ENCODE measurements at places on chromosomes 13 and 19. TPM values are rescaled to one million over a fixed set of nuclear protein-coding genes. Genes with fewer than 3 reads are reported as not detected.
A peak's percentile ranks its signal among the peaks of the same experiment; 100 is the strongest.

The KRTDAP gene
- total RNA-seq = not detected

The ZNF784 gene
- 3.0 TPM for total RNA-seq

The GTF2F2 gene
- 25.3 TPM for total RNA-seq

The NXNL1 gene
- not detected for total RNA-seq

The TRPC4 gene
- total RNA-seq = 10.5 TPM

- H3K27me3 ChIP-seq = no peaks in the 10 kb centered on the region
- no peak for DNase-seq
- no peak overlapping the region for H3K4me3 ChIP-seq
- no peak overlapping the region for H3K27ac ChIP-seq
- no peaks in the 10 kb centered on the region for H3K36me3 ChIP-seq
Measured at GRCh38 chr13:109209526-109209925, 576.9 kb downstream of the IRS2 start.

- H3K36me3 ChIP-seq = no peaks in the 10 kb centered on the region
- DNase-seq = peak; percentile 25
- H3K27ac ChIP-seq = no peak overlapping the region
- H3K4me1 ChIP-seq = peaks cover 15% of the 10 kb centered on the region
- H3K4me3 ChIP-seq = no peak overlapping the region
Measured at GRCh38 chr13:47119575-47120235, 222.9 kb upstream of the HTR2A start.

GRCh38 chr19:46221981-46222610 is 7.4 kb upstream of the IGFL1 start:
- H3K27me3 ChIP-seq = peaks cover 37% of the 10 kb centered on the region
- H3K4me3 ChIP-seq = no peak overlapping the region
- peak; percentile 90 for DNase-seq
- no peaks in the 10 kb centered on the region for H3K36me3 ChIP-seq

GRCh38 chr13:51843529-51843928 is 1.4 kb downstream of the TMEM272 start:
- no peak overlapping the region for H3K4me3 ChIP-seq
- H3K4me1 ChIP-seq = peaks cover 13% of the 10 kb centered on the region
- peaks cover 22% of the 10 kb centered on the region for H3K27me3 ChIP-seq
- no peaks in the 10 kb centered on the region for H3K36me3 ChIP-seq
- no peak overlapping the region for H3K27ac ChIP-seq

DNA sequence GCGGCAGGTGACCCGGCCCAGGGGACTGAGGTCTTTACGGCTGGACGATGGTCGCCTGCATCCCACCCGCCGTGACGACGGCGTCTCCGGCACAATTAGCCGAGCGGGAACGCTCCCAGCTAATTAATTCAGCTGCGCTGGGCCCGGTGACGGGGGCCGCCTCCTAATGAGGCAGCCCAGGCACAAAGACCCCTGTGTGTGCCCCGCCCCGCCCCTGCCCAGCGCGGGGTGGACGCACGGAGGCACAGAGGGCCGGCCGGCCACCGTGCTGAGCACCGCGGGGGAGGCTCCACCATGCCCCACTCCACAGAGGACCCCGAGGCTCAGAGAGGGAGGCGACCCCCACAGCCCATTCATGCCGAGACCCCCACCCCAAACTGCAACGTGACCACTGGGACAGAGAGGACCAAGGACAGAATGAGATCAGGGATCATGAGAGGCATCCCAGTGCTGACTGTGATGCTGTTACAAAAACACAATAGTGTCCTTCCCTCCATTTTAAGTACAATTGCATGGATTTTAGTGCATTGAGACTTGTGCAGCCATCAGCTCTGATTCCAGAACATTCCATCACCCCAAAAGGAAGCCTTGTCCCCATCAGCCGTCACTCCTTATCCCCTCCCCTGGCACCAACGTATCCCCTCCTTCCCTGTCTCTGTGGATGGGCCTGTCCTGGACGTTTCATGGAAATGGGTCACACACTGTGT is 17.0 kb downstream of the EFNA2 start:
- no peak overlapping the region for H3K4me3 ChIP-seq
- no peaks in the 10 kb centered on the region for H3K27me3 ChIP-seq
- no peaks in the 10 kb centered on the region for H3K36me3 ChIP-seq
- no peak overlapping the region for H3K27ac ChIP-seq
- no peak for DNase-seq

GRCh38 chr19:30148039-30148790 is 206.2 kb downstream of the URI1 start:
- no peaks in the 10 kb centered on the region for H3K36me3 ChIP-seq
- H3K27ac ChIP-seq = no peak overlapping the region
- no peak overlapping the region for H3K4me3 ChIP-seq
- no peaks in the 10 kb centered on the region for H3K27me3 ChIP-seq

GRCh38 chr19:33780251-33780650 is 16.4 kb upstream of the KCTD15 start:
- peaks cover 14% of the 10 kb centered on the region for H3K27me3 ChIP-seq
- H3K27ac ChIP-seq = no peak overlapping the region
- H3K4me1 ChIP-seq = peaks cover 18% of the 10 kb centered on the region
- no peak for DNase-seq

GRCh38 chr19:10817291-10818038 is 18.5 kb downstream of the TMED1 start:
- peaks cover 42% of the 10 kb centered on the region for H3K4me1 ChIP-seq
- no peaks in the 10 kb centered on the region for H3K27me3 ChIP-seq
- H3K36me3 ChIP-seq = peaks cover 23% of the 10 kb centered on the region
- H3K27ac ChIP-seq = peak overlapping the region; percentile 99
- peak overlapping the region; percentile 97 for H3K4me3 ChIP-seq

DNA sequence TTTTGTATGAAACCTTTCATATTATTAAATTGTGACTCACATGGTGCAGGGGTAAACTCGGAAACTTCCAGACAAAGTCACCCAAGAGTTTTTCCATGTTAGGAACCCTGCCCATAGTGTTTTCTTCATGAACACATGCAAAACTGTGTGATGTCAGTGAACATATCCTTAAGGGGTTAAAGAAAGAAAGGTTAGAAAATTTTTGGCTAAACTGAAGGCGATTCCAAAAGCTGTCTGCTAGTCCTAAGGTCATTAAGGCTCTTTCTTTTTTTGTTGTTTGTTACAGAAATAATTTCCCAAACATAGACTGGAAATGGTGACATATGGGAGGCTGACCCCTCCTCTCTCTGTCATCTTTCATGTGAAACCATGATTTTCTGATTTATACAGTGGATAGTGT is 271.9 kb downstream of the DNAJC15 start:
- peaks cover 12% of the 10 kb centered on the region for H3K4me1 ChIP-seq
- H3K27ac ChIP-seq = no peak overlapping the region
- H3K27me3 ChIP-seq = no peaks in the 10 kb centered on the region

GRCh38 chr19:6261883-6262282 is 17.9 kb downstream of the MLLT1 start:
- DNase-seq = no peak
- H3K4me3 ChIP-seq = no peak overlapping the region
- no peaks in the 10 kb centered on the region for H3K27me3 ChIP-seq

- H3K27me3 ChIP-seq = no peaks in the 10 kb centered on the region
- H3K4me3 ChIP-seq = no peak overlapping the region
- no peaks in the 10 kb centered on the region for H3K36me3 ChIP-seq
- H3K27ac ChIP-seq = no peak overlapping the region
Measured at GRCh38 chr19:4069331-4069959, 2.7 kb upstream of the ZBTB7A start.

DNA sequence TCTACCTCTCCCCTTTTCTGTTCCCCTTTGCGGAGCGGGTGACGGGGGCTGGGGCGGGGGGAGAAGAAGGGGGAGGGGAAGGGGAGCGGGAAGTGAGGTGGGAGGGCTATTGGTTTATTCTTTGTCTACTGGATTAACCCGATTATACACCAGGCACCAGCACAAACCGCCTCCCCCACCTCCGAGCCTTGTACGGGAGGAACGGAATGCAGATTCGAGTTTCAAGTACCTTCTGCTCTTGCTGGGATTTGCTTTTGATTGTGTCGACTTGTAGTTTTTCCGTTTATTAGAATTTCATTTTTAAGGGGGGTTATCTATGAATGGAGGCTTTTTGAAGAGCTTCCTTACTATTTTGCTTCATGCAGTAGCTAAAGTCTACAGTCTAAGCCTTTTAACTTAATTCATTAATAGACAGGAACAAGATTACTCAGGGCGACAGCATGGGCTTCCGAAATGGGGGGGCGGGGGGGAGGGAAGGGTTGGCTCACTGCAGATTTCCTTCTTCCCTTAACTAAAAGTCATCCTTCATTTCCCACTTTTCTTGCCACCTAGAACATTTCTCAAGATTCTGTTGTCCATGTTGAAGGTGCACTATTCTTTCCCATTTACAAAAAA is 937 bp upstream of the SPRY2 start:
- peak overlapping the region; percentile 100 for H3K4me3 ChIP-seq
- H3K4me1 ChIP-seq = no peaks in the 10 kb centered on the region
- peak overlapping the region; percentile 95 for H3K27ac ChIP-seq
- H3K27me3 ChIP-seq = no peaks in the 10 kb centered on the region
- peak; percentile 48 for DNase-seq
- peaks cover 4% of the 10 kb centered on the region for H3K36me3 ChIP-seq

DNA sequence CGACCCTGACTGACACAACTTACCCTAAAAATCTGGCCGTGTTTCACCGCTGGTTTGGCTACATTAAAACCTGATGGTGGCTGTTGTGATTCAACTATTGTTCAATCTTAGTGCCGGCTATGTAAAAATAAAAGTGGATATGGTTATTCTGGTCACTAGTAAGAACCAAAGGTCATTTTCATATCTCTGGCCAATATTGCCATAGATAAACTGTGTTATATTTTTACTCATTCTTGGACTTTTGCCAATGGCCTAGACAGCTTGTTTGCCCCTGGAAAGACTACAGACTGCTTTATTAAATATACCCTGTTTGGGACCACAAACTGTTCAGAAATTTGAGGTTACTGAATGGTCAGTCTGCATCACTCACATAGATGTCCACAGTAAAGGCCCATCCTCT is 258.5 kb upstream of the KLHL1 start:
- no peak for DNase-seq
- H3K27me3 ChIP-seq = no peaks in the 10 kb centered on the region
- no peak overlapping the region for H3K27ac ChIP-seq
- H3K4me3 ChIP-seq = no peak overlapping the region

DNA sequence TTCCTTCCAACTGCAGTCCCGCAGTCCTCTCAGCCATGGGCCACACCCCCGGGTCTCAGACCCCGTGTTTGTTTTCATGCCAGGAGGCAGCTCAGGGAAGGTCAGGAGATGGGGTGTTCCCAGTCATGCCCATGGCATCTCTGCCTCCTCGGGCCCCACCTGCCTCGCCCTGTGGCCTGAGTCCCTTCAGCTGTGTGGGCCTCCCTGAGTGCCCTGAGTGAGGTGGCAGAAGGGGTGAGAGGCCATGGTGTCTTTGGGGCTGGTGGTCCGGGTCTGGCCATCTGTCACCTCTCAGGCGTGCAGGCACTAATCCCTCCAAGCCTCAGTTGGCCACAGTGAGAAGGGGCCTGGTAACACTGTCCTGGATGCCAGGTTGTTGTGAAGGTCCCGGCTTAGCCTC is 10.9 kb upstream of the KDM4B start:
- no peaks in the 10 kb centered on the region for H3K27me3 ChIP-seq
- no peaks in the 10 kb centered on the region for H3K36me3 ChIP-seq
- no peak overlapping the region for H3K27ac ChIP-seq
- DNase-seq = no peak
- H3K4me3 ChIP-seq = no peak overlapping the region
- no peaks in the 10 kb centered on the region for H3K4me1 ChIP-seq

DNA sequence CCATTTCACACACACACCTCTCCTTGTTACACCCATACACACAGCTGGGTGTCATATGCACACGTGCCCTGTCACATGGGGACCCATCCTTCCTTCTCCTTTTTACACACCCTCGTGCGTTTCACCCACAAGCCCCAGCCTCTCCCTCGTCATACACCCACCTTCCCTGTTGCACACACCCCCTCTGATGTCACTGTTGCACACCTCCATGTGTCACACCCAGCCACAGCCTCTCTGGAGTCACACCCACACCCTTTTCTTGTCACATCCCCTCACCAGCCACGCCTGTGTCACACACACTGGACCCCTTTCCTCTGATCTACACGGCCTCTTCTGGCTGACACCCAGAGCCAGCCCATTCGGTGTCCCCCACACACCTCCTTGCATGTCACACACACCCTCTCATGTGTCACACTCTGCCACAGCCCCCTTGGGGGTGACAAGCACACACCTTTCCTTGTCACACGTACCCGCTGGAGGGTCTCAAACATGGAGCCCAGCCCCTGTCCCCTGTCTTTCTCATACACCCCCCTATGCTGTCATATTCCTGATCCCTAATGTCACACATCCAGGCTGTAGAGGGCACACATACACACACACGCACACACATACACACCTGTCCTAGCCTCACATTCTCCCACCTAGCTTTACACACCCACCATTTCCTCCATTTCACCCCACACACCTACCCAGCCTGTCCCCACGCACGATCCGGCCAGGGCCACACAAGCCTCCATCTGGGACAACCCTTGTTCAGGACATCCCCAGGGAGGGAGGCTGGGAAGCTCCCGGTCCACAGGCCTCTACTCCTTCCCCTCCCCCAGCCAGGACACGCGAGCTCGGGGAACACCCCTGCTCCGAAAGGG is 1.4 kb downstream of the NOVA2 start:
- peaks cover 51% of the 10 kb centered on the region for H3K27me3 ChIP-seq
- no peaks in the 10 kb centered on the region for H3K36me3 ChIP-seq
- no peak for DNase-seq
- no peak overlapping the region for H3K4me3 ChIP-seq
- H3K4me1 ChIP-seq = no peaks in the 10 kb centered on the region
- H3K27ac ChIP-seq = no peak overlapping the region

DNA sequence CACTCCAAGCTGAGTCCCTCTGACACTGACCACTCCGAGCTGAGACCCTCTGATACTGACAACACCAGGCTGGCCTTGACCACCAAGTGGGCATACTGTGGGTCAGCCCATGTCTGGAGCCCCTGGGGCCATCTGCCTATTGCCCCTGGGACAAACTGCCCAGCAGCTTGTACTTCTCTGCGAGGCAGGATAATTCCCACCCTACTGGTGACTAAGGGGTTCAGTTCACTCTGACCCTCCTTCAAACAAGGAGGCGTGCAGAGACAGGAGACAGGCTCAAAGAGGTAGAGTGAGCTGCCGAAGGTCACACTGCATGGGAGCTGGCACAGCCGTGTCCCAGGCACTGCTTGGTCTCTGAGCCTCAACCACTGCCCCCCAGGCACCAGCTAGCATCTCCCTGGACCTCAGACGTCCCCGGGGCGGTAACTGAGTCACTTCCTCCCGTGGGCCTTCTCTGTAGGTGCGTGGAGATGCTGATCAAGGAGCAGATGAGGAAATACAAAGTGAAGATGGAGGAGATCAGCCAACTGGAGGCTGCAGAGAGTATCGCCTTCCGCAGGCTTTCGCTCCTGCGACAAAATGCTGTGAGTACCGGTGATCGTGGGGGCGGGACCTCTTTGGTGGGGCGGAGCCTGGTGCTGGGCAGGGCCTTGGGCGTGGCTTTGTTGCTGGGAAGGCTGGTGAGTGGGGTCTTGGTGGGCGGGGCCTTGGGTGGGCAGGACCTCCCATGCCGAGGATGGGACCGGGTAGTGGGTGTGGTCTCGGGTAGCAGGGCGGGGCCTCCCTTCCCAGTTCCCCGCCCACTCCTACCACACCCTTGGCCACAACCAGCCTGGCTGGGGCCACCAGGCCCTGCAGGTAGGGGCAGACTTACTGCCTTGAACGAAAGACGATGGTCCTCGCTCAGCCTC is 5.8 kb upstream of the USE1 start:
- no peak overlapping the region for H3K27ac ChIP-seq
- peaks cover under 1% of the 10 kb centered on the region for H3K4me1 ChIP-seq
- DNase-seq = peak; percentile 48
- H3K27me3 ChIP-seq = no peaks in the 10 kb centered on the region

- no peak for DNase-seq
- peak overlapping the region; percentile 95 for H3K4me3 ChIP-seq
- no peaks in the 10 kb centered on the region for H3K27me3 ChIP-seq
- peaks cover 5% of the 10 kb centered on the region for H3K4me1 ChIP-seq
Measured at GRCh38 chr19:48170817-48171347, 402 bp downstream of the ZSWIM9 start.
